ENCODE measurements at places on chromosomes 1 and 21. TPM values are rescaled to one million over a fixed set of nuclear protein-coding genes. Genes with fewer than 3 reads are reported as not detected.

DNA sequence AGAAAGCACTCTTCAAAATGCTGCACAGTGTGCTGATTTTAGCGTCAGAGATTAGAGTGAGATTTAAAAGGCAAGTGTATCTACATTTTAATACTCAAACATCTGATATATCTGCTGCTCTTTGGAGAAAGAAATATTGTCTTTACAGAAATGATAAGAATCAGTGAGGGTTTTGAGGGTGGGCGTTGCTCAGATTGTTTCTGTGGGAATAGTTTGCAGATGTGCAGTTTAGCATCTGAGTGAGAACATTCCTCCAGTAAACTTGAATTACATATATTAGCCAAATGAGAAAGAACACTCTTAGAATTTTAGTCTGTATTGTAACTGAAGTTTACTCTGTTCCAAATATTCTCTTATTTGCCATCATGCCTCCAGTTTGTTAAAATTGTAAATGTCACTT lies 549.2 kb downstream of the NEGR1 start:
- DNase-seq, result no peak

RNU1-3 gene
- total RNA-seq, result 2,907 TPM

- no peak for DNase-seq
Observed at GRCh38 chr1:181577475-181577874, 94.2 kb downstream of the CACNA1E start.

PTCH2 gene
- total RNA-seq, result 1.4 TPM

DDAH1 gene
- not detected for total RNA-seq
